ENCODE measurements at places on chromosomes 11 and 22.

DNA sequence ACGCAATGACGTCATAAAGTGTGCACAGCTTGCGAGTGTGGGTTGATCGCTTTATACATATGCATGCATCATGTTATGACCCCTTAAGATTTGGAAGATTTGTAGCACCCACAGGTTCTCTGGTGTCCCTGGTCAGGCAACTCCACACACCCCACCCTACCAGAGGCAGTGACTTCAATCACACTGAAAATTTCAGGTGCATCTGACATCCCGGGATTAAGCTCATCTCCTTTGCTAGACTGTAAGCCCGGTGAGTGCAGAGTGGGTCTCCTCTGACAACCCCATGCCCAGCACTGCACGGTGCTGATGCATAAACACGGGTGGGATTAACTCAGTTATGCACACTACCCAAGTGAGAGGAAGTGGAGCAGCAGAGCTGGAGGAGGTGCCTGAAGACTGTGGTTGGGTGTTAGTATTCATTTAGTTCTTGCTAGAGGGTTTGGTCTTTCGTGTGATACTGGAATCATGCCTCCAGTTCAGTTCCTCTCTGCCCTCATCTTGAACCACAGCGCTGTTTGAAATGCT is 6.5 kb downstream of the ARSA start:
- DNase-seq = peak; percentile 62

DNA sequence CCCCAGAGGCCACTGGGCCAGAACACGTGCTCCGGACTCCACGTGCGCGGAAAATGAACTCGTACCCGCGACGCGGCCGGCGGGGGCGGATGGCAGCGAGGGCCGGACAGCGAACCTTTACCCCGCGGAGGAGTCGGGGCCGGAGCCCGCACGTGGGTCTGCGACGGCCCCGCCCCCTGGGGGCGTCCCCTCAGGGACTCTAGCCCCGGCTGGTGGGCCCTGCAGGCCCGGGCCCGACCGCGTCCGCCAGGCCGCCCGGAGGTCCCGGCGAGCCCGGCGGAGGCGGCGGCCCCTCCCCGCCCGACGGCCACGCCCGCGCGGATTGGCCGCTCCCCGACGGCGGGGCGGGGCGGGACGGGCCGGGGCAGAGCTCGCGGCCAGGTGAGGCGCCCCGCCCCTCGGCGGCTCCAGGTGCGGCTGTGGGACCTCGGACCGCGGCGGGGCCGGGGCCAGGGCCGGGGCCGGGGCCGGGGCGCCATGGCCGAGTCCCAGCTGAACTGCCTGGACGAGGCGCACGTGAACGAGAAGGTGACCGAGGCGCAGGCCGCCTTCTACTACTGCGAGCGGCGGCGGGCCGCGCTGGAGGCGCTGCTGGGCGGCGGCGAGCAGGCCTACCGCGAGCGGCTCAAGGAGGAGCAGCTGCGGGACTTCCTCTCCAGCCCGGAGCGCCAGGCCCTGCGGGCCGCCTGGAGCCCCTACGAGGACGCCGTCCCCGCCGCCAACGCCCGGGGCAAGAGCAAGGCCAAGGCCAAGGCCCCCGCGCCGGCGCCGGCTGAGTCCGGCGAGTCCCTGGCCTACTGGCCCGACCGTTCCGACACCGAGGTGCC is at the start of gene FAM83F:
FAM83F (plus strand) TSS at position 389 of the 827 bp plus-strand sequence; CDS start at position 478, 89 bp downstream.
- no peak for DNase-seq

DNA sequence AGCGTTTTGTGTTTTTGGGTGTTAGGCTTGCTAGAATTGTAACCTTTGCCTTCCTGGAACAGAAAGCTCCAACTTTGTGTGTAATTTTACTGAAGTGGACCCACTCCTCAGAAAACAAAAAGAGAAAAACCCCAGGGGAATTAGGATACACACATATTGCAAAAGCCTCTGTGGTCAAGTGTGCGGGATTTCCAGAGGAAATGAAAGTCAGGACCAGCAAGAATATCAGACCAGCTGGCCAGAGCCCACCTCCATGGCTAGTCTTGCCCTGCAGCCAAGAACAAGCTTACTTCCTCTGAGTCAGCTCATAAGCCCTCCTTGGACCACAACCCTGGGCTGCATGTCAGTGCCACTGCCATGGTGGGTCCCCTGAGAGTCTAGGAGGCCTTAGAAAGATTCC is 37.0 kb upstream of the FTH1 start:
- DNase-seq = peak; percentile 45

DNA sequence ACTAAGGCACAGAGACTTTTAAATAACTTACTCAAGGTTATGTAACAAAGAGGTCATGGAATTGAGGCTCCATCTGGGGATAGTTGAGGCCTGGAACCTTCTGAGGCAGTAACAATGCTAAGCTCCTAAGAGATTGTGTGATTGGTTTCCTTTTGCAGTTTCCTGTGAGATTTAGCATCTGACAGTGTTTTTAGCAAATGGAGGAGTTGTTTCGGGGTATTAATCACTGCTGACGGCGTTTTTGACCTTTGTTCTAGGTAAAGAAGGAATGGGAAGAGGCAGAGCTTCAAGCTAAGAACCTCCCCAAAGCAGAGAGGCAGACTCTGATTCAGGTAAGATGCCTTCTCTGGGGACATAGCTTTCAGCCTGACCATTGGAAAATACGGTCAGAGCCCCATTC is 32.1 kb upstream of the ST14 start:
- no peak for DNase-seq

DNA sequence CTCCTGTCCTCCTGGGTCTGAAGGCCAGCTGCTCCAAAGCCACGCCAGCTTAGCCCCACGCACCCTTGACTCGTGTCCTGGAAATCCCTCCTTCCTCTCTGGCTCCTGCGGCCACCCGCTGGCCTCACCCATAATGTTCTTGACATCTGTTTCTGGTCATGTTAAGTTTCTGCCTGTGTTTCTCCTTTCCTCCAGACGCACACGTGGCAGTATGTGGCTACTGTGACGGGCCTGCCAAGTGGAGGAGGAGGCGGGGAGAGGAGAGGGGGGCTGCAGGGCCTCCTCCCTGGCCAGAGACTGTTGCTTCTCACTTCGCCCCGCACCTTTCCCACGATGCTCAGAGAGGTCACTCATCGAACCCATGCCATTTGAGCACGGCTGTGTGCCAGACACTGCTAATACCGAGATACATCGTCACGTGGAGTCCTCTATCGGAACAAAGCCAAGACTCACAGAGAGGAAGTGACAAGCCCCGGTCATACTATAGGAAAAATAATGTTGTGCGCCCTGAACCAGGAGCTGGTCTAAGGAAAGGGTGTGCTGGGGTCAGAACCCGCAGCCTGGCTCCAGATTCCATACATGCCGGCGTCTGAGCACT is 11.5 kb downstream of the C1QTNF6 start:
- DNase-seq = no peak

GRCh38 chr11:3157381-3158130 is 7.6 kb downstream of the OSBPL5 start:
- no peak for DNase-seq

DNA sequence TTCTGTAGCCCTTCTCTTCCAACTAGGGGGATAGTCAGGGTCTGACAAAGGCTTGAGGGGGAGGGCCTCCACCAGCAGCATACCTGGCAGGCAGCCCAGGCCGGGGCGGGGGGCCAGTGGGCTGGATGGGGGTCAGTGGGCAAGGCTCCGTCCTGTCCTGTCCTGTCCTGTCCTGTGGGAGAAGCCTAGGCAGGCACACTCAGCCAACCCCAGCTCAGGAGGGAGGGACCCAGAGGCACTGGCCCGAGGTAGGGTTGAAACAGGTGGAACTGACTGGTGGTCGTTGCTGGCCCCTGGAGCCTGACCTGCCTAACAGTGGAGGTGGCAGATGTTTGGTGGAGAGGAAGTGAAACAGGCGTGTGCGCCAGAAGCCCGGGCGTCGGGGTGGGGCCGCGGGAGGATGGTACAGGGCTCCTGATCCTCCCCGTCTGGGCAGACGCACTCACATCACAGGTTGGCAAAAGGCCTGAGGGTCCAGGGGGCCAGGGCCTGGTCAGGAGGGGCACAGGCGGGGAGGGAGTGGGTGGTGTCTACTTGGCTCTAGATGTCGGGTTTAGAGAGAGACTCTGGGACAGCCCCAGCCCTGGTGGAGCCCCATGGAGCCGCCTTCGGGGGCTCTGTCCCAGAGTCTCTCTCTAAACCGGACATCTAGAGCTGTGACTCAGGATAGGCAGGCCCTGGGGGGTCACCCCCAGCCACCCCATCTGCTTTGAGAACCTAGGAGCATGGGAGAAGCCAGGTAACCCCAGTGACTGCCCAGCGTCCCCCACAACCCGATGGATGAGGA is 32.5 kb upstream of the GRAMD4 start:
- no peak for DNase-seq

DNA sequence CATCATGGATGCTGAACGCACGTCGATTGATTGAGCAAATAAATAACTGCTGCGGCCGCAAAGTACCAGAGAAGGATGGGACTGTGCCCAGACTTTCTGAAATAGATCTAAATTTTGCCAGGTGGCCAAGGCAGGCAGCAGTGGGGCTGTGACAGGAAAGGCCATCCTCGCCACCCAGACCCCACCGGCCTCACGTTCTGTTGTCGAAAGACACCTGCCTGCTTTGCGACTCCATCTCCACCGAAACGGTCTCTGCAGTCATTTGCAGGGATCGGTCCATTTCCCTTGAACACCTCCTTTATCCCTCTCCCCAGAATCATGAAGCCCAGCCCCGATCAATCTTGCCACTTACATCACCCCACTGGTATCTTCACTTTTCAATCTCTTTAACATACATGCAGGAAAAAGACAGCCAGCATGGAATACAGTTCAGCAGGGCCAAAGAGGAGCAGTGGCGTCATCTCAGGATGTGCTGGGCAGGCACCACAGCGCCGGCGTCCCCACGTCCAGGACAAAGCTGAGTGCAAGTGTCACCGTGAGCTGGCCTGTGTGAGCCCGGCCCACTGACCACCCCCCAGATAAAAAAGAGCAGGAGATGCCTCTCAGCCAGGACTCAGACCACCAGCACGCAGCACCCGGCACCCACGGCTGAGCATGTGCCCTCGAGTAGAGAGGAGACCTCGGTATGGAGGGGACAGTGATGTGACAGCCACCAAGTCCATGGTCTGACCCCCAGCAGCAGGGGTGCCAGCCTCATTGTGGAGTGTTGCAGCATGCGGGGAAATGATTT is 610.3 kb downstream of the TBC1D22A start:
- no peak for DNase-seq

DNA sequence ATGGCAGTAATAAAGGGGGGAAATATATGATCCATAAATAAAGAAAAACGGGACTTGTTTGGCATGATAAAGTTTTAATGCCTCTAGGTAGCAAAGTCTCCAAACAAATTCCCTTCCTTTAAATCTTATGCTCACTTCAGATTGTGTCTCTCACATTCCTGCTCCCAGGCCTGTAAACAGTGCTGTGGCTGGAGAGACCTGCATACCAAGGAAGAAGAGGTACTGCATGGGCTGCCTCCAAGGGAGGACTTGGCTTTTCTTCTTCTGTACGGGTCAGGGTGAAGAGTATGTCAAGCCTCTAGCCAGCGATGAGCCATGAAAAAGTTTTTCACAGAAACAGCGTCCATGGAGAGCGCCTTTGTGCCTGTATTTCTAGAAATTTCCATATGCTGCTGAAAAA is 161.8 kb downstream of the KIRREL3 start:
- DNase-seq = no peak

All from GM12864 (cell line).